Activated CD4-positive, alpha-beta T cell treated with anti-CD3 and anti-CD28 coated beads, Interleukin-2, amount 10 ng/mL, durations not matched to agents 24 days and 14 days (primary cell): ENCODE measurements at places on chromosomes 11 and 22. TPM values are rescaled to one million over a fixed set of nuclear protein-coding genes. Genes with fewer than 3 reads are reported as not detected.
A peak's percentile ranks its signal among the peaks of the same experiment; 100 is the strongest.

DNA sequence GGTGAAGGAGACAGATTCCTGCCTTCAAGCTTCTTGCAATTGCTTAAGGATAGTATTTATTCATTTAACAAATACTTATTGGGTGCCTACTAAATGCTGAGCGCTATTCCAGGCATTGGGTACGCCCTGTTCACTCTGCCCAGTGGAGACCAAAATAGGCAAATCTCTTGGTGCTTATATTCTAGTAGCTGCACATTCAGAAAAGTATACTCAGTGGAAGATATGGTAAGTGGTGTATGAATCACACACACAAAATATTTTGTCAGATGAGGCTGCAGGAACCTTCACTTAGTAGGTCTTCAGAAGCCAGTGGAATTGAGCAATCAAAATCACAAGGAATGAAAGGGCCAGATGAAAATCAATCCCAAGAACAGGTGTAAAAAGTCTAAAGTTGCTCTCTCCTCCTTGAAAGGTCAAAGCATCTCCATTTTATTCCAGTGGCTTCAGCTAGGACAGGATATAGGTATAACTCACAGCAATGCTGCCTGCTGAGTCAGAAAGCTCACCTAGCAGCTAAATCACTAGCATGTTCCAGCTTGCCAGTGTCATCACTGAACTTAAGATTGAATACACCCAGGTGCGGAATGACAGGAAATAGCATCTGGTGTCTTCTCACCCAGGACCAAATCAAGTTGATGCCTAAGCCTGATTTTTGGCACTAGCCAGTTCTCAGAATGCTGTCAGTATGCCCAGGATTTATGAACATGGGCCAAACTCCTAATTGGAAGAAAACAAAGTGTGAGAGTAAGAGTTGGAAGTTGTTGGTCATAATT is 83.9 kb downstream of the AMOTL1 start:
- no peak for DNase-seq

Gene PLAAT2
- not detected in 2 replicates for total RNA-seq

Gene CTR9
- total RNA-seq, result 43.9 and 44.3 TPM in 2 replicates

Gene PHF21B
- total RNA-seq, result 0.07 TPM in 2 replicates

Gene MMP13
- total RNA-seq, result not detected in 2 replicates

Gene CASTOR1
- 4.7 and 7.3 TPM in 2 replicates for total RNA-seq

- no peak for DNase-seq
Measured at GRCh38 chr11:118998388-118998717, 415 bp downstream of the CENATAC start.

Gene OR51B2
- total RNA-seq, result not detected in 2 replicates

DNA sequence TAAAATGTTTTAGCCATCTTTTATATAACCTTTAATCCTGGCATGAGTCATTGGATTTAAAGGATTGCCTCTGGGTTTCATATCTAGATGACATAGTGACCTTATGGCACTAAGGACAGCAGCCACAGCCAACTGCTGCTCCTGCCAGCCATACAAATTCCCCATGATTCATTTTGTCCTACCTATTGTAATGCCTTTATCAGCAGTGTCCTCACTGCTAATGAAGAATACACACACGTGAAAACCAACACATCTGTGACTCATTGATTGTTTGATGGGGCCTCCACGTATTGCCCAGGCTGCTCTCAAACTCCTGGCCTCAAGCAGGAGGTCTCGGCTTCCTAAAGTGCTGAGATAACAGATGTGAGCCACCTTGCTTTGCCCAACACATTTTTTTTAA is 1.8 kb downstream of the LDHAL6A start:
- DNase-seq, result no peak

DNA sequence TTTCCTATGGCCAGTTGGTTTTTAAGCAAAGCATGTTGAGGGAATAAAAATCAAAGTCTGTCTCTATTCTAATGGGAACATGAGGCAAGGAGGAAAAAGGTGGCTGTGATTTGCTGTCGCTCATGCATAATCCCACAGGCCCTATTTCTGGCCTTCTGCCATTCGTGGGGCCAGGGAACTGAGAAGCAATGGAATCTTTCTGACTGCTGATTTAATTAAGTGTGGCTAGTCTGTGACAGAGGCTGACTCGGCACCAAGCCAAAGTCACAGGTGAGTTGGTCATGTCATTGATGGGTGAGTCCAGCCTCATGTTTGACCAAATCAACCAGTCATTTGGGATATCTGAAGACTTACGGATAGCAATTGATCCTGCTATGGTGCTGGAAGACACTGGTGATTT is 429.3 kb upstream of the CADM1 start:
- no peak for DNase-seq

GRCh38 chr11:46387456-46387855 is 4.1 kb downstream of the CHRM4 start:
- DNase-seq, result no peak

Gene B3GAT3
- 80.3 and 91.4 TPM in 2 replicates for total RNA-seq

Gene MYBPC3
- total RNA-seq, result not detected in 2 replicates

- no peak for DNase-seq
Measured at GRCh38 chr11:121929581-121929980, 186.4 kb downstream of the BLID start.

Gene PRG3
- not detected in 2 replicates for total RNA-seq

Gene PANX3
- total RNA-seq, result not detected in 2 replicates

GRCh38 chr11:104435494-104435893 is 271.5 kb upstream of the PDGFD start:
- DNase-seq, result no peak

- no peak for DNase-seq
Measured at GRCh38 chr11:34331329-34331728, 26.5 kb downstream of the ABTB2 start.

- no peak for DNase-seq
Measured at GRCh38 chr11:104704888-104705287, 193.4 kb downstream of the CASP12 start.

Gene CTNND1
- total RNA-seq, result 4.9 and 6.0 TPM in 2 replicates

GRCh38 chr11:112516755-112517154 is 256.1 kb upstream of the PLET1 start:
- no peak for DNase-seq

DNA sequence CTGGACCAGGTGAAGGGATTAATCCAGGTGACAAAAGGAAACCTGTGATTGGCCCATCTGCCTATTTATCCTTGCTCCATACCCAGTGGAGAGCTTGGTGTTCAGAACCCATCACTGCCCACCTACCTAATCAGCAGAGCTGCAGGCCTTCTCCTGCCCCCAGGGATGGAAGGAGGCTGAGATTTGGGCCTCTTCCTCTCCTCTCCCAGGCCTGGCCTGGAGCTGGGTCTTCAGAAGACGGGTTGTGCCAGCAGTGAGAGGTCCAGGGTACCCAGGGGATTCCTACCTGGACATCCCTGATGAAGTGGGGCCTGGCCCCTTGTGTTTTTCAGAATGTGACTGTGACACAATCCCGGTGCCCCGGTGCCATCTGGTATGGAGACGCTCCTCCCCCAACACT is 80.3 kb upstream of the MYOD1 start:
- peak; percentile 34 for DNase-seq

Gene ANGPTL5
- total RNA-seq, result not detected in 2 replicates

- no peak for DNase-seq
Measured at GRCh38 chr11:112826026-112826425, 135.2 kb upstream of the NCAM1 start.

DNA sequence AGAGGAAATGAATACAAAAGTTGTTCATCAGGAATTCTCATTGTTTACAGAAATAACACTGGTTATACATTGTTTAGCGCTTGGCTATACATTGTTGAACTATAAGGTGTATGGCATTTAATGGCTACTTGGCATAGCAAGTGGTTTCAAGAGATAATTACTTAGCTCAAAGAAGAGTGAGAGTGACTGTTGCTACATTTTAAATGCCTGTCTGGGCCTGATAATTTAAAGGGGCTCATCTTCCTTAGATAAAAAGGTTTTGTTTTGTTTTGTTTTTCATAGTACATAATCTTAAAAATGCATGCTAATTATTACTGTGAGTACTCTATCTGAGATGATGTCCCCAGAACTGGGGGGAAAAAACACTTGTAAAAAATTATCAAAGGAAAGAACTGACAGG is 1.5 kb upstream of the SMPD1 start:
- DNase-seq, result no peak

DNA sequence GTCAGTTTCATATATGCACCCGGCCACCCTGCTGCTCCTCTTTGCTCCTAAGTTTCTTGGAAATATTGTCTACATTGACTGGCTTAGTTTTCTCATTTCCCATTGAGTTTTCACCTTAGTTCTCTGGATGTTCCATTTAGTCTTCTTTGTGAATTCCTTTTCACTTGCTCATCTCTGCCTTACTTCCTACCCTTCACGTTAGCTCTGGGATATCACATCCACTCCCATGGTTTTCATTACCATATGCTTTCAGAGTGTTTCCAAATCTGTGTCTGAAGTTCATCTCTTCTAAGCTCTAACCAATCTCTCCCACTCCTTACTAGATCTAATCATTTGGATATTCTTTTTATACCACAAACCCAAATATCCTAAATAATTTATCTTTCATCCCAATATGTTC is 226.4 kb downstream of the FAM76B start:
- DNase-seq, result no peak

Gene SHANK3
- total RNA-seq, result 0.17 and 0.21 TPM in 2 replicates

Gene TTLL1
- 2.6 TPM in 2 replicates for total RNA-seq

GRCh38 chr11:85307366-85307765 is 319.8 kb downstream of the DLG2 start:
- DNase-seq, result no peak

Gene NTM
- total RNA-seq, result not detected in 2 replicates
